Esophagus muscularis mucosa (tissue), 4 donors: ENCODE measurements at places on chromosomes 7 and 10.

- DNase-seq = no peak
- no peaks in the 10 kb centered on the region for H3K36me3 ChIP-seq
- no peak overlapping the region for H3K27ac ChIP-seq
- no peak overlapping the region for H3K4me3 ChIP-seq
- H3K27me3 ChIP-seq = no peaks in the 10 kb centered on the region
Observed at GRCh38 chr10:19699299-19699698, 116.9 kb upstream of the PLXDC2 start.

GRCh38 chr7:86914551-86914950, 144.9 kb downstream of the ELAPOR2 start:
- no peaks in the 10 kb centered on the region for H3K27me3 ChIP-seq
- no peaks in the 10 kb centered on the region for H3K4me1 ChIP-seq
- no peak overlapping the region for H3K4me3 ChIP-seq
- DNase-seq = no peak

DNA sequence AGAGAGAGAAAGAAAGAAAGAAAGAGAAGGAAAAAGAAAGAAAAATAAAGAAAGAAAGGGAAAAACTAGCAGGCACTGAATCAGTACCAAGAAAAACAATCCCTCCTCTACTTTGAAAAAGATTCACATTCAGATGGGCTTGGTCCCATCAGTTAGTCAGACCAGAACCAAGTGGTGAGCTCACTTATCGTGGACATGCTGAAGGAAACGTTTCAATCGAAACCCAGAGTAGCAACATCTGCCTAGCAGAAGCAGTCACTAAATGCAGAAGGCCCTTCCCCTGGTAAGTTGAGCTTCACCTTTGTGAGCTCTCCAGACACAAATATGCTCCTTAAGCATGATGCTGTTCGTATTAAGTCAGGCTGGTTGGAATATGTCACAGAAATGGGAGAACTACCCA, 167.7 kb downstream of the TRIL start:
- no peaks in the 10 kb centered on the region for H3K36me3 ChIP-seq
- no peak for DNase-seq
- H3K27ac ChIP-seq = no peak overlapping the region
- no peak overlapping the region for H3K4me3 ChIP-seq
- H3K4me1 ChIP-seq = no peaks in the 10 kb centered on the region

DNA sequence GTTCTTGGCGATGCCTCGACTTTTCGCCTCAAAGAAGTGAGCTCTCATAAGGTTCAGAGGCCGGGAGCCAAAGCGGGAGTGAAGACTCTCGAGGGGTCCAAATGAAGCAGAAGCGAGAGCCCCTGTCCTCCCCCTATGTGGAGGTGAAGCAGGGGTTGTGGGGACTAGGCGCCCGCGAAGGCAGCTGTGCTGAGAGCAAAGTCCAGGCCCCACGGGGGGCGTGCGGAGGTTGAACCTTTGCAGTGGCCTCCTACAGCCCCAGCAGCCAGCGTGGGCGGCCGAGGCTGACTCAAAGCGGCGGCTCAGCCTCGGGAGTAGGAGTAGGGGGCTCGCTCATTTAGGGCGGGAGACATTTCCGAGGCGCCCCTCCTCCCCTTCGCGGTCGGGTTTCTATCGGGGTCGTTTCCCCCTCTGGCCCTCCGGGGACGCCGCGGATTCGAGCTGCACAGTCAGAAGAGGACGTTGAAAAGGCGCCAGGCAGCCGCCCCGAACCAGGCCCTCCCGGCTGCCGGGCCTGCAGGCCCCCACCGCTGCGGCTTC, 553 bp upstream of the ADD3 start:
- no peaks in the 10 kb centered on the region for H3K36me3 ChIP-seq
- H3K27ac ChIP-seq = peak overlapping the region; percentile 89
- DNase-seq = no peak
- no peaks in the 10 kb centered on the region for H3K27me3 ChIP-seq
- H3K4me1 ChIP-seq = peaks cover 45% of the 10 kb centered on the region
- H3K4me3 ChIP-seq = peak overlapping the region; percentile 93
